ENCODE measurements at places on chromosomes 4 and X.

- DNase-seq = no peak
These were observed 90.0 kb downstream of the IGSF1 start for GRCh38 chrX:131199091-131199490.

GRCh38 chr4:117334451-117335188 is 249.2 kb upstream of the TRAM1L1 start:
- DNase-seq = no peak

GRCh38 chrX:17654116-17654515 is 83.2 kb upstream of the SCML1 start:
- DNase-seq = no peak

- no peak for DNase-seq
These were observed 68.5 kb upstream of the HMX1 start for GRCh38 chr4:8939840-8940742.

- DNase-seq = no peak
These were observed 12.7 kb downstream of the PGK1 start for GRCh38 chrX:78116766-78117165.

GRCh38 chrX:47185241-47185640 is 8.4 kb upstream of the UBA1 start:
- no peak for DNase-seq

DNA sequence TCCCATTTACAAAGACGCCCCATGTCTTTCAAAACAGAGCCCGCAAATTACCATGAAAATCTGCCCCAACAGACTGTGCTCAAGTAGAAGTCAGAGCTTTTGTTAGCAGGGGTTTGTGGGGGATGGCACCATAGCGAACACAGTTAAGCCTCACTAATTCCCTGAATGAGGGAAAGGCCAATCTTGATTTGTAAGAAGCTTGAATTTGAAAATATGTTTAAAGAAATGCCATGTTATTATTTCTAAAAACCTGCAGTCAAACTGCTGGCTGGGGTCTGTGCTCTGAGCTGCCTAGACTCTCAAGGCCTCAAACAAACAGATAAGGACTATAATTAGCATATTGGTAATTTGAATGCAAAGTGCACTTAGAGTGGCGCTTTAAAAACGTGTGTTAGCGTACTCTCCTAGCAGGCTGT is 9.4 kb upstream of the PAK3 start:
- DNase-seq = no peak

GRCh38 chrX:149681182-149681581 is 30.7 kb upstream of the MAGEA11 start:
- no peak for DNase-seq

DNA sequence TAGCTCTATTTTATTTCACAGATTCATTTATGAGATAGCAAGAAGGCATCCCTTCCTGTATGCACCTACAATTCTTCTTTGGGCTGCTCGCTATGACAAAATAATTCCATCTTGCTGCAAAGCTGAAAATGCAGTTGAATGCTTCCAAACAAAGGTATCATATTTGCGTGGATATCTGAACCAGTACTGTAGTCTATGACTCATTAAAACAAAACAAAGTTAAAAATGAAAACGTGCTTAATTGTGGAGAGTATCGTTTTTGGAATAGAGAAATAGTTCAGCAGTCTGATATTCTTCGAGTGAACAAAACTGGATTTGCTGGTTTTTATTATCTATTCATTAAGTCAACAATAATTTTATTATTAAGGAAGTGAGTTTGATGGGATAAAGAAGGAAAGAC is 6.3 kb downstream of the AFP start:
- no peak for DNase-seq

DNA sequence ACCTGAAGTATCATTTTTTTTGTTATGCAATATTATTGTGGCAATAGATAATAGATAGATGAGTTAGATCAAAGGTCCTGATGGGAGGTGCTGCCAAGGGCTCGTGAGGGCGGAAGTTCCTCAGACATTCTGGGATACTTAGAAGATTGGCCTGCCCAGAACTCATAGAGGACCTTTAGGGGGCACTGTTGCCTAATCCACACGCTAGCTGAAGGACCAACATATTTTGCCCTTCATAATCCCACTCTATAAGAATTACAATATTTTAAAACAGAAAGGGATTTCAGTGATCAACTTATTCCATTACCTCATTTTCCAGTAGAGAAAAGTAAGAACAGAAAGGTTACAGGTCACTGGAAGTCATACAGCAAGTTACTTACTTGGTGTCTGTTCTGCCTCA is 22.9 kb upstream of the COX7B2 start:
- no peak for DNase-seq

GRCh38 chr4:40576651-40577480 is 52.8 kb downstream of the RBM47 start:
- no peak for DNase-seq

DNA sequence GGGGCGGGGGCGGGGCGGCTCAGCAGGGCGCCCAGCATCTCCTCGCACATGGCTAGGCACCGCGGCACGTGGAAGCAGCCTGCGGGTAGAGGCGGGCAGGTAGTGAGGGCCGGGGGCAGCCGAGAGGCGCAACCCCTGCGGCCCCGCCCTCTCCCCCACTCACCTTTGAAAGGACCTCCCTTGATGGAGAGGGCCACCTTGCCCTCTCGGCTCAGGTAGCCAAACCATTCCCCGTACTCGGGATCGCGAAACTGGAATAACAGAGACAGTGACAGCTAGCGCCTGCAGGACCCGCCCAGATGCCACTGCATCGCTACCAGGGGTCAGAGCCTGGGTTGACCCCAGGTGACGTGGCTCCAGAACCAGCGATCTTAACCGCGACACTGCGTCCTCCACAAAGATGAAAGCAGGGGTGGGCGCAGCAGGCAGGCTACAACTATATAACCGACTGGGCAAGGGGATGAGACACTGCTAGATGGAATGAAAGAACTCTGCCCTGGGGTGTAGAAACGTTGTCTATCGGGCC is 552 bp upstream of the NAA10 start:
- no peak for DNase-seq

GRCh38 chr4:8374851-8375649 is 65.5 kb downstream of the ACOX3 start:
- DNase-seq = no peak

DNA sequence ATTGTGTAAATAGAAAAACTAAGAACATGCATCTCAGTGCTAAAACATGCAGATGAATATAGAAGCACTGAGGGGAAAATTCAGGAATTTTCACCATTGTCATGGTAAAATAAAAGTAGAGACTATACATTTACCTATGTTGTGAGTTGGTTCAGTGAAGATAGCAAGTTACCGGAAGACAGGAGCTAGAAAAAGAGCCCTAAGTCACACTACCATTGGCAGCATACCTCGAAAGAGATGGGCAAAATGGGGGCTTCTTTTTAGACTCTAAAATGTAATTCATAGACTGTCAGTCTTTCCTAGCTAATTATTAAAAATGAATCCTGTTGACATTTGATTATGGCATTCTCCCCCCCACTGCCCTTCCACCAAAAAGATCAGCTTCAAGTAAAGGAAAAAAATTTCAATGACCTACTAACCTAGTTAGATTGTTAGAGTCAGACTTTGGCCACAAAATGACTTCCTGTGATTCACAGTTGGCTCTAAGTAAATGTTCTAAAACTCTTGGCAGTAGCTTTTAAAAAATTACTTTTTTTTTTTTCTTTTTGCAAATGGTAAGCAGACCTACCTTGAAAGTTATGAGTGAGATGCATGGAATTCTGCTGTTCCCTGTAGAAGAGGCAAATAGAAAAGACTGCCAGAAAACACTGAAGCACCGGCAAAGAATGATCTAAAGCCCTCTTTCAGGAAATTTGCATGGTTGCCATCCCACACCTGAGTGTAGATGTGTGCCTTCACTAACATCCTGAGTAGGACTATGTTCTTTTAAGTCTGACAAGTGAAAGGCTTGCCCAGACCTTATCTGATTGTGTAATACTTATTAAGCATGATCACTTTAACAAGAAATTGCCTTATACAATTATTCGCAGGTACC is 26.4 kb upstream of the ARSJ start:
- DNase-seq = no peak

- no peak for DNase-seq
These were observed 86.1 kb upstream of the STS start for GRCh38 chrX:7061429-7061828.

- no peak for DNase-seq
These were observed 265.7 kb downstream of the IQCM start for GRCh38 chr4:149549911-149550310.

DNA sequence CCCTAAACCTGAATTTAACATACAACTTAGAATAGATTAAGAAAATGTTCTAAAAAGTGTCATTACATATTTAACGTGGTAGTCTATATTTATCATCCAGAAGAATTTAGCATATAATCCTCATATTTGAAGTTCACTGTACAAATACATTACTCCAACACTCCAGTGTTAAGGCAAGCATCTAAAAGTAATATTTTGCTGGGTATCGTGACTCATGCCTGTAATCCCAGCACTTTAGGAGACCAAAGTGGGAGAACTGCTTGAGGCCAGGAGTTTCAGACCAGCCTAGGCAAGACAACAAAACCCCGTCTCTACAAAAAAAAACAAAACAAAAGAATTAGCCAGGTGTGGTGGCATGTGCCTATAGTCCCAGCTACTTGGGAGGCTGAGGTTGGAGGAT is 24.8 kb downstream of the LRBA start:
- no peak for DNase-seq

DNA sequence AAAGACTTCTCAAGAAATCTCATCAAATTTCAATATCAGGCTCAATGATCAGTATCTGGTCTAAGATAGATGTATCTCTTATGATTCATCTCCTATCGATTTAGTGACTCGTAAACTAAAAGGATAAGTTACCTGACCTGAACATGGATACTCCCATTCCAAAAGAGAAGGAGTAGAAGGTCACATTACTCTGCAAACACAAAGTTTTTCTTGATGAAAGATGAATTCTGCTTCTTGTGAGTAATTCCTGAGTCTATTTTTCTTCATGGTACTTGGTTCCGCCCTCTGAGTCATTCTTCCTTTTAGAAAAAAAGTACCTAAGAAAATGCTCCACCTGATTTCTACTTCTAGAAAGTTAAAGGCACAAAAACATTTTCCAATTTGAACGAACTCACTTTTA is 223.1 kb upstream of the SLIT2 start:
- no peak for DNase-seq

DNA sequence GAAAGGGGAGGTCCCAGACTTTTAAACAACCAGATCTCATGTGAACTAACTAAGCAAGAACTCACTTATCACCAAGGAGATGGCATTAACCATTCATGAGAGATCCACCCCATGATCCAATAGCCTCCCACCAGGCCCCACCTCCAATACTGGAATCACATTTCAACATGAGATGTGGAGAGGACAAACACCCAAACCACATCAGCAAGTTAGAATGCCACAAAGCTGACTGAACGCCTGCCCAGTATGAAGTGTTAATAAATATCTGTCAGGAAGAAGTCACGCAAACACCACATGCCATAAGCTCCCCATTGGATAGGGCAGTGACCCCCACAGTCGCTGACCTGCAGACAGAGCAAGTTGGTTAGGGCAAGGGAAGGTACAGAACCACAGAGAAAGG is 14.3 kb downstream of the SLC10A6 start:
- no peak for DNase-seq

DNA sequence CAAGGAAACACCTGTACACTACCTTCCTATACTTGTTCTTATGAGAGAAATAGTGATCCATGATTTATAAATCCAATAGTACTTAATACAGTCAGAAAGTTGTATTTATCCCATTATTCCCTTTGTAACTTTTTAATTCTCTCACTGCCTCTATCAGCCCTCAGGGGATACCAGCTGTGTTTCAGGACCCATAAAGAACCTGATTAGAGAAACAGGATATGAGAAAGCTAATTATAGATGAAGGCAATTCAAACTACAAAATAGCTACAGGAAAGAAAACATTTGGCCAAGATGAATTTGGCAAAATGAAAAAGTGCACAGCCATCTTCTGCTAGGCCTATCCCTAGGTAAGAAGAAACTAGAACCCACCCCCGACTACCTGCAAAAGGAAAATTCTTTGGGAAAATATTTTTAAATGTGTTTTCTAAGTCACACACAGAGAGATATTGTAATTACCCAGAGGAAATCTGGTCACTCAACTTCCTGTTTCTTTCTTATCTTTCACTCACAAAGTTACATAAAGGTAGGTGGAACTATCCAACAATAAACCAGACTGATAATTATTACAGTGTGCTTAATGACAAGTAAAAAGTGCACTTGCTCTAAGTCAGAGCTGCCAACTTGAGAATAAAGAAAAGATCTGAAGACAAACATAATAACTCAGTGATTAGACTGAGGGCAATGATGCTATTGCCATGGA is 836.5 kb upstream of the HTR2C start:
- no peak for DNase-seq

- DNase-seq = no peak
These were observed 18.9 kb downstream of the MORC4 start for GRCh38 chrX:106980952-106981626.

- DNase-seq = no peak
These were observed 78.6 kb upstream of the FAM9A start for GRCh38 chrX:8879750-8880149.

DNA sequence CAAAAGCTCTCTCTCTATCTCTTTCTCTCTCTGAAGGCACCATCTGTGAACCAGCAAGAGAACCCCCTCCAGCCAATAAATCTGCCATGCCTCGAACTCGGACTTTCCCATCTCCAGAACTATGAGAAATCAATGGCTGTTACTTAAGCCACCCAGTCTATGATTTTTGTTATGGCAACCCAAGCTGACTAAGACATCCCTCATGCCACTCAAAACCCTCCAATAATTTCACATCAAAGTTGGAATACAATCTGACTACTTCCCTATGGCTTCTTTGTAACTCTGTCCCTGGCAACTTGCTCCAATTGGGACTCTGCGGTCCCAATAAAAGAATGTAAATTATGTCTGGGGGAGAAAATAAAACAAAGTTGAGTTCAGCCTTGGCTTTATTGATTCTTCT is 265.7 kb downstream of the SHOX start:
- DNase-seq = no peak

- no peak for DNase-seq
These were observed 30.9 kb downstream of the RNF212 start for GRCh38 chr4:1082215-1083182.

- DNase-seq = no peak
These were observed 451.0 kb upstream of the ZFP42 start for GRCh38 chr4:187544461-187545053.

DNA sequence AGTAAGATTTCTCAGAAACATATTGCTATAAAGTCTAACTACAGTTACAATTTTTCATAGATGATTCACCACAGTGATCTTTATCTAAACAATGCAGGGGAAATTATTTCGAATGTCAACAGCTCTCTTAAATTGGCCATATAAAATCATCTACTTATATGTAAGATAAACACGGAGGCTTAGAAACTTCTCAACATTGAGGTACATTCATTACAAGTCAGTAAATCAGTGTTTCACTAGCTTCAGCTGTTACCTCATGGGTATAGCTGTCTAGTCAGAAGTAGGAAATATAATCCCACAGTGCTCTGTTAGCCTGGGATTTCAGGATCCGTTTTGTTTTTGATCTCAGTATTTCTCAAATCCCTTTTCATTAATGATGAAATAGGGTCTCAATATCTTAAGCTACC is 43.2 kb downstream of the PCDH7 start:
- DNase-seq = no peak

Data from NCI-H748 treated with DMSO at 0.1 percent for 48 hours (cell line).